ENCODE measurements at places on chromosomes 7 and 10.

DNA sequence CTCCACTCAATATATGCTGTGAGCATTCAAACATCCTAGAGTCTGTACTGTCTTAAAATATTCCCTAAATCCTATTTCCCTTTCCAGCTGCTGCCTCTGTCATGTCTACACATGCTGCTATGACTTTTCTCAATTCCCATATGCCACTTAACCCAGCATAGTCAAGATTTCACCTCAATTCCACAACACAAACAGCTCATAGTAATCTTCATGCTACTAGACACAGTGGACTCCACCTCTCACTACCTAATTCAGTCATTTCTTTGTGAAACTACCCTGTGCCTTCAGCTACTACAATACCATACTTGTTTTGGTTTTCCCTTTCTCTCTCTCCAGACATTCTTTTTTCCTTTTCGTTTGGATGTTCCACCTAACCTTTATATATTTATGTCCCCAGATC is 45.5 kb downstream of the GSAP start:
- no peak for DNase-seq

DNA sequence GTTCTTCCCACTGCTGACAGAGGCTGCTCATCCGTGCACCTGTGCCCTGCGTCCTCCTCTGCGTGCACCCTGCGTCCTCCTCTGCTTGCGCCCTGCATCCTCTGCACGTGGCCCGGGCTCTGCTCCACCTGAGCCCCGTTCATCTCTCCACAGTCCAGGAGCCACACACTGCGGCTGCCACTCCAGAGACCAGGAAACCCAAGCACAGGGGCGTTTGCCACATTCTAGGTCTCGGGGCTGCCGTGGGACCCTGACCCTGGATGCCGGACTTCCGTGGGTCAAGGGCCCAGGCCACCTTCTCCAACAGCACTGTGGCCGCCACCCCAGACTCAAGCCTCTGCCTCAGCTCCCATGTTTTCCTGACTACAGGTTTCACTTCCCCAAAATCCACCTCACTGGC is 460.4 kb downstream of the PTPRN2 start:
- no peak for DNase-seq

GRCh38 chr10:63819753-63820329 is 298.6 kb downstream of the REEP3 start:
- DNase-seq: peak; percentile 81

- no peak for DNase-seq
Measured at GRCh38 chr7:36522453-36523007, 132.9 kb downstream of the ANLN start.

DNA sequence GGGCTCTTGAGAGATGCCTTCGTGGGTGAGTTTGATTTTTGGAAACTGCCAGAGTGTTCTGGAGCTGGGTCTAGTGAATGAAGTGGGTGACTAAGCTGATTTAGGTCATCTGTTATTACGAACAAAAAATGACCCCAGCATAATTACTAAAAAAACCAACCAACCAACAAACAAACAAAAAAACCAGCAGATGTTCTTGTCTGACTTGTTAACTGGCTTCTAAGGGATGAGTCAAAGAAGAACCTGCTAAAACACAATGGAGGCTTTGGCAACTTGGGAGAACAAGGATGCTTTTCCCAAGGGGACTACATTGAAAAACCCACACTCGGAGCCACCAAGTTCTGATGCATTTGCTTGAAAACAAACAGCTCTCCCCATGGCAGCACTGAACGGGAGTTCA is 11.5 kb downstream of the TACR2 start:
- no peak for DNase-seq

DNA sequence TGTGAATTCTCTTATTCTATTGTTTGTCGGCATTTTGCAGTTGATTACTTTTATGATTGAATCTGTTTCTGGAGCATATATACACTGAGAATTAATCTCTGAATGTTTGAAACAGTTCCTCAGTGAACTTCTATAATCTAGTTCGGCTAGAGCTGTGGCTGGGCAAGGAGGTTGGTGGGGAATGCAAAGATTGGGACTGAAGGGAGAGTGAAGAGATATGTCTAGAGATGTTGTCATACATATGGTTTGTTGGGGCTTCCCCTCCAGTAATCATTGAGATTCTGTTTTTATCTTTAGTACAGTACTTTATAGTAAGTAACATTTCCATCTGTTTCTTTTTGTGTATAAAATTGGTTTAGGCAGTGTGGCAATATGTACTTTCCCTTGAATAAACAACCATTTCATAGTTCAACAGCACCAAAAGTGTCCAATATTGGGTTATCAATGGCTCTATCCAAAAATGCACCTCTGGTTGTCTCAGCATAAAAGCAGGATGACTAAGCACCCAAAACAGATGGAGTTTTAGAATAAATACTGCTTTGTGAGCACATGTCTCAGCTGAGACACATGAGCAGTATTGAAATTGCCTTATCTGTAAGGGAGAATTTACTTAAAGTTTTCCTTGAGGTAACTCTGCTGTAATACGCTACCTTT is 36.7 kb downstream of the WAC start:
- peak; percentile 30 for DNase-seq

- no peak for DNase-seq
Measured at GRCh38 chr10:77431209-77431611, 206.4 kb downstream of the KCNMA1 start.

GRCh38 chr7:111394891-111395290 is 167.4 kb downstream of the IMMP2L start:
- DNase-seq: no peak

DNA sequence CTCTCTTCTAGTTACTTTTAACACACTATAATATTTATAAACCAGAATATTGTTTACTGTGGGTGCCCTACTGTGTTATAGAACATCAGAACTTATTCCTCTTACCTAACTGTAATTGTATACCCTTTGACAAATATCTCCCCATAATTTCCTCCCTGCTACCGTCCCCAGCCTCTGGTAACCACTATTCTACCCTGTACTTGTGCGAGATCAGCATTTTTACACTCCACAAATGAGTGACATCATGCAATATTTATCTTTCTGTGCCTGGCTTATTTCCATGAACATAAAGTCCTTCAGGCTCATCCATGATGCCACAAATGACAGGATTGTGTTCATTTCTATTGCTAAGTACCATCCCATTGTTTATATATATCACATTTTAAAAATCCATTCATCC is 139.8 kb upstream of the RSU1 start:
- DNase-seq: no peak

- no peak for DNase-seq
Measured at GRCh38 chr7:11758627-11759111, 73.3 kb downstream of the THSD7A start.

- DNase-seq: no peak
Measured at GRCh38 chr7:132055336-132056120, 499.1 kb upstream of the PODXL start.

GRCh38 chr7:95509199-95509598 is 23.5 kb downstream of the ASB4 start:
- DNase-seq: peak; percentile 82

DNA sequence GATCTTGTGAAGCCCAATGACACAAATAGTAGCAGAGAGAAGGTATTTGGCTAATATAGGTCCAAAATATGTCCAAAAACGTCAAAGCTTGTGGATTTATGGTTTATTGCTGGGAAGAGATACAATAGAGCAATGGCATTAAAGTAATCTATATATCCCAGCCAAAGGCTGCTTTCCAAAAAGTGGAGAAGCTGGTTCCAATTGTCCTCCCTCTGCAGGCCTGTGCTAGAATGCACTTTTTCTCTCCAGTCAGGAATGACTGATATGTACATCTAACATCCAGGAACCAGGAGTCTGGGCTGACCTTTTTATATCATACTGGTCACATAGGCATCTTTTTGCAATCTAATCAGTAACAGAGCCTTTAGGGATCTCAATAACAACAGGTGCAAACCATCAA is 167.1 kb upstream of the FAM3C start:
- DNase-seq: no peak

DNA sequence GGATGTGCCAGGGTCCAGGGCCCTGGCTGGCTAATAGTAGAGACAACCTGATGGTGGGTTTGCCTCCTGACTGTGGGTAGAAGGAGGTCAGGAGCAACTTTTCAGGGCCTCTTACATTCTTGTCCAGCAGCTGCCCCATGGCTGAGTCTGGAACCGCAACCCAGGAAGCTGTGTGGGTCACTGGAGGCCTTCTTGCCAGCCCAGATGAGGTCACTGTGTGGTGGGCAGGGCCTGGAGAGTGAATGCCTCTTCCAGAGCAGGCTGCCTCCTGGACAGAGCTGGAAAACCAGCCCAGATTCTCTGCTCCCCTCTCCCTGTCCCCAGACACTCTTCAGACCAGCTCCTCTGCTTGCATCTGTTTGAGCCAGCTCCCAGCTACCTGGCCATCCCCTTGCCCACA is 43.5 kb upstream of the LEP start:
- DNase-seq: no peak

GRCh38 chr10:73810358-73810734 is 1.1 kb downstream of the NDST2 start:
- DNase-seq: no peak

DNA sequence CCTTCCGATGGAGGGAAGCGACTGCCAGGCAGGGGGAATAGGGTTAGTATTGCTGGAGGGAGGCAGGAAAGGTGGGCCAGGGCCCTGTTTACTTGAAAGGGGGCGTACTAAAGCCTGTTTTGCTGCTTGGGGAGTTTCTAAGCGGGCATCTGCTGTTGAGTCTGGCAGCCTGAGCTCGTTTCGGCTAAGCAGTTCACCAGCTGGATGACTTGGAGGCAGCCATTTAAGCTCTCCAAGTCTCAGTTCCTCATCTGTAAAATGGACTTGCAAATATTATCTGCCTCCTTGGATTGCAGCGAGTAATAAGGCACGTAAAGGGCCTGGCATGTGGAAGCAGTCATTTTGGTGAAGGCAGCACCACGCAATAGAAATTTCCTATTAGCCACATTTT is 44.0 kb downstream of the LDB3 start:
- DNase-seq: no peak
